SW 1271 (cell line): ENCODE measurements at places on chromosomes 5 and 9.

- DNase-seq = no peak
Observed at GRCh38 chr5:43642428-43642827, 39.4 kb downstream of the NNT start.

- no peak for DNase-seq
Observed at GRCh38 chr5:177419046-177419445, 7.4 kb upstream of the GRK6 start.

- no peak for DNase-seq
Observed at GRCh38 chr5:178404987-178405386, 172.4 kb upstream of the PHYKPL start.

DNA sequence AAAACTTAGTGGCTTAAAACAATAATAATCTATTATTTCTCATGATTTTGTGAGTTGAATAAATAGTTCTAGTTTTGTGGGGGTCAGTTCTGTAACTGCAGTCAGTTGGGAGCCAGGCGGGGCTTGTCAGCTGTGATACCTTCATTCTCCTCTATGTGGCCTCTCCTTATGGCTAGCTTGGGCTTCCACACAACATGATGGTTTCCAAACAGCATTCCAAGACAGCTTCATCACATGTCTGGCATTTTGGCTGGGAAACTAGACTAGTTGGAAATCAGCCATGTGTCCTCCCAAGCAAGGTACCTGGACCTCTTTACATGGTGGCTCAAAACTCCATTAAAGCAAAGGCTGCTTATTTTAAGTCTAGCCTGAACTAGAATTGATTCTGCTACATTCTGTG lies 61.4 kb upstream of the RANBP3L start:
- peak; percentile 29 for DNase-seq

DNA sequence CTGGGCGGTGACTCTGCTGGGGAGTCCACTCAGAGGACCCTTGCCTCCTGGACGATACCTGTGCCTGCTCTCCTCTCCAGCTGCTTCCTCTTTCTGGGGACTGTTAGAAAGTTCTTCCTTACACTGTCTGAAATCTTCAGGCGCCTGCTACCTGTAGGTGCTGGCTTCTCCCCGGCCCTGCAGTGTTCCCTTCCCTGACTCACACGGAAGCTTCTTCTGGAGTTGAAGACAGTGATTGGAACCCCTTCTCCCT lies 562 bp downstream of the GSN start:
- DNase-seq = peak; percentile 29

DNA sequence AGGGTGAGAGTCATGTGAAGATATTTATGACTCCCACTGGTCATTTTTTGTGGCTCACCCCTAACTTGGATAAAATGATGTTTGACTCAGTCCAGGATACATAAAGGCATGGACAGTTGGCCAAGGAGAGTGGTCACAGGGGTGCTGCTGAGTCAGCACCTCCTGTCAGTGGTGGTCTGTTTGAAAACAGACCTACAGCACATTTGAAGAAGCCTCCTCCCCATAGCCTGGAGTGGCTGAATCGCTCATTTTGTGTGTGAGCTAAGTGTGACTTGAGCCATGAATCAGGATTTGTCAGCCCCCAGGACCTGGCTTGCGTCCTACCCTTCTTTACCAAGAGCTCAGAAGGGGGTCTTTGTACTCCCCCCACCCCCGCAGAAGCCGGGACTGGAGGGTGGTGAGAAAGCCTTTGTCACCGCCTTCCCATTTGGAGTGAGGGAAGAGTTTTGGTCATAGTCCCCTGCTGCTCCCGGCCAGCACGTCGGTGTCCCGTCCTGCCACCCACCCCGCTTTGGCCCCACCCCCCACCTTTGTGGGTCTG lies 35.6 kb downstream of the TRIO start:
- DNase-seq = peak; percentile 46

GRCh38 chr5:54831233-54831632 lies 154.2 kb downstream of the ESM1 start:
- no peak for DNase-seq
